ENCODE measurements at places on chromosomes 5 and 9.

DNA sequence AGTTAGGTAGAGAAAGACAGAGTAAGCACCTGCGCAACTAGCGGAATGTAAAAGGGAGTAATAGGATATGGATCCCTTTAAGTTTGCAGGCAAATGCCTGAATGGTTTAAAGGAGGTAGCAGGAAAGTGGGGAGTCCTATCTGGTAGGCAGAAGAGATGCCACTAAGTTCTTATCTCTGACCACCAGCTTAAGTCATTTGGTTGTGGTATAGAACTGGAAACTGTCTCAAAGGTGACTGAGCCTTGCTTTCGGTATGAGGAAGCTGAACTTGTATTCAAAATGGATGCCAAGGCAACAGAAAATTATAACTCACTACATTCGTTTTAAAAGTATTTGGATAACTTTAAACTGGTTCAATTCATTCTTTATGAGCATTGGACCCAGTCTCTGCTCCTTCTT lies 475.6 kb downstream of the DMRTA1 start:
- no peaks in the 10 kb centered on the region for H3K4me1 ChIP-seq
- no peak for DNase-seq
- no peak overlapping the region for H3K27ac ChIP-seq
- H3K27me3 ChIP-seq = no peaks in the 10 kb centered on the region

DNA sequence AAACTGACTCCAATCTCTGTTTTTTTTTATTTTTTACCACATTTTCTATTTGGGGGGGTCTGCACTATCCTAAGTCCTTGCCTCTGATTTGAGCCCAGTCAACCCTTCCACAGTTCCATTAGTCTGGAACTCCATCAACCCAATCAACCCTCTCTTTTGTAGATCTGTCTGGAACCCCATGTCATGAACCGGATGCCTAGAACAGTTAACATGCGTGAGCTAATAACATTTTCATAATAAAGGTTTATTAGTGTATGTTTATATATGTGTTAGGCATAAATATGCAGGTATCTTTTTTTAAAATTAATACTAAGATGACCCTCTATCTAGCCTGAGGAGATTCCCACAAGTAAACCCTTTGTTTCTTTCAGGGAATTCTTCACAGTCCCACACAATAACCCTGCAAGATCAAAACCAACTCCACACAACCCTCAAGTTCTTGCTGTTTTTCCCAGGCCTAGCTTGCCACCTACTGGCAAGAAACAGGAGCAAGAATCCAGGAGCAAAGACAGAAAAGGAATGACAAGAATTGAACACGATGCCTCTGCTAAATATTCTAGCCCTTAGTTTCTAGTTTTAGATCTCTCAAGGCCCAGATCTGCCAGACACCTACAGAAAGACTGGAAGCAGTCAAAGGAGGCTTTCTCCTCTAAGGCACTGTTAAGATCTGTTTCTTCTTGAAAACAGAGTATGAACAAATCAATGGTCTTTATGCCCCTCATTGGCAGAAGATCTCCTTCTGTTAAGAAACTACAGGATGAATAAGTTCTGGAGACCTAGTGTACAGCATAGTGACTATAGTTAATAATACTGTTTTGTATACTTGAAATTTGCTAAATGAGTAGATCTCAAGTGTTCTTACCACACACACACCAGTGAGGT lies 100.4 kb downstream of the TRIM36 start:
- no peak overlapping the region for H3K27ac ChIP-seq
- no peak overlapping the region for H3K4me3 ChIP-seq
- no peaks in the 10 kb centered on the region for H3K36me3 ChIP-seq
- peak; percentile 61 for DNase-seq

- H3K4me3 ChIP-seq = no peak overlapping the region
- H3K27ac ChIP-seq = no peak overlapping the region
- peaks cover 16% of the 10 kb centered on the region for H3K4me1 ChIP-seq
- DNase-seq = no peak
- H3K36me3 ChIP-seq = peaks cover 25% of the 10 kb centered on the region
Measured at GRCh38 chr5:113548396-113548795, 34.9 kb downstream of the YTHDC2 start.

DNA sequence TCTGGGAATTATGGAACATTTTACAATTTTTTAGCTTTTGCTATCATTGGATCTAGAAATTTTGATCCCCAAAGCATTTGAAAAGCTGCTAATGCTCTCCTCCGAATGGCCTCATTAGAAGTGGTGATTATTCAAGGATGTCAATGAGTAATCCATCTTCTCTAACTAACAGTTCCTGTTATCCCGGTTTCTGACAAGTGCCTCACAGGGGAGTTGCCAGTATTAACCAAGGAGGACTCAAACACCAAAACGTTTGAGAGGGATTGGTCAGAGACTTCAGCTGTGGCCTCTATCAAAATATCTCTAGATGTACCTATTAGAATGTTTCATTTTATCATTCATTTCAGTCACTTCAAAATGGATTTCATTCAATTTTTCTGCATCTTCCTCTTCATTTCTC lies 208.3 kb upstream of the ITGA1 start:
- H3K27me3 ChIP-seq = no peaks in the 10 kb centered on the region
- H3K4me3 ChIP-seq = no peak overlapping the region
- DNase-seq = no peak

DNA sequence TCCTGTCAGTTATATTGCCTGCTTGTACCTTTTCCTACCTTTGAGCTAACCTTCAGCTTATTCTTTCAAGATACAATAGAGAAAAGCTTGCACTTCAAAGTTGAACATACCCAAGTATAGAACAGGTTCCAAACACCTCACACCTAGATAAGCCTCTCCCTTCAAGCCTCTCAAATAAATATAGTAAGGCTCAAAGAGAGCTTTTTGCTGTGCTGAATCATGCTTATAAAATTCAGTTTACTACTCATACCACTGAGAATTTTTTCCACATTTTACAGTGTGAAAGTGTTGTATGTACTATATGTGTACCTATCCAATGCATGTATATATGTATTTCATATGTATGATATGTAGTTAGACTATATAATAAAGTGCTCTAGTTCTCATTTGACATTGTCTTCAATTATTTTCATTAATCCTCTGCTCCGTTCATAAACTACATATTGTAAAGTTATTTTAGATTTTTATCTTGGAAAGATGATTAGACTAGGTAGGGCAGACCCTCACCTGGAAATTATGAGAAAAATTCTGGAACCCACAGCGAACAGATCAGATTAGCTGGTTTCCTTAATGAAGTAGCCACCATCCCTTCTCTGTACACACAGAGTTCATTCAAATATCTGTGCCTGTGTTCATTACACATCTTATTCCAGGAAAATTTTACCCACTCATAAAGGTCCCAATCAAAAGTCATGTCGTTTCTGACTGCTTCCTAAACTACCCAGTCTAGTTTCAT lies 149.2 kb upstream of the RGMB start:
- no peak overlapping the region for H3K4me3 ChIP-seq
- H3K27me3 ChIP-seq = no peaks in the 10 kb centered on the region
- peaks cover 6% of the 10 kb centered on the region for H3K4me1 ChIP-seq

GRCh38 chr5:99037668-99038067 lies 108.9 kb upstream of the CHD1 start:
- peaks cover 4% of the 10 kb centered on the region for H3K27me3 ChIP-seq
- no peaks in the 10 kb centered on the region for H3K4me1 ChIP-seq
- no peak for DNase-seq
- no peak overlapping the region for H3K4me3 ChIP-seq
- H3K36me3 ChIP-seq = no peaks in the 10 kb centered on the region

- no peak overlapping the region for H3K4me3 ChIP-seq
- no peaks in the 10 kb centered on the region for H3K36me3 ChIP-seq
- H3K27ac ChIP-seq = no peak overlapping the region
- H3K27me3 ChIP-seq = no peaks in the 10 kb centered on the region
- no peaks in the 10 kb centered on the region for H3K4me1 ChIP-seq
Measured at GRCh38 chr5:122699201-122699600, 75.7 kb upstream of the SNX2 start.

- H3K4me1 ChIP-seq = peaks cover 10% of the 10 kb centered on the region
- no peak for DNase-seq
- no peaks in the 10 kb centered on the region for H3K27me3 ChIP-seq
- H3K27ac ChIP-seq = no peak overlapping the region
- no peak overlapping the region for H3K4me3 ChIP-seq
Measured at GRCh38 chr9:134559013-134559412, 82.6 kb upstream of the COL5A1 start.

GRCh38 chr9:91836515-91836914 lies 113.5 kb downstream of the ROR2 start:
- peaks cover 3% of the 10 kb centered on the region for H3K4me1 ChIP-seq
- H3K27me3 ChIP-seq = no peaks in the 10 kb centered on the region
- DNase-seq = peak; percentile 48

- H3K4me3 ChIP-seq = no peak overlapping the region
- H3K27ac ChIP-seq = no peak overlapping the region
- DNase-seq = no peak
Measured at GRCh38 chr5:65986796-65987195, 60.4 kb downstream of the ERBIN start.

GRCh38 chr9:14520341-14520740 lies 172.9 kb downstream of the ZDHHC21 start:
- H3K4me1 ChIP-seq = no peaks in the 10 kb centered on the region
- H3K27ac ChIP-seq = no peak overlapping the region
- no peak overlapping the region for H3K4me3 ChIP-seq
- no peaks in the 10 kb centered on the region for H3K27me3 ChIP-seq
- no peak for DNase-seq

DNA sequence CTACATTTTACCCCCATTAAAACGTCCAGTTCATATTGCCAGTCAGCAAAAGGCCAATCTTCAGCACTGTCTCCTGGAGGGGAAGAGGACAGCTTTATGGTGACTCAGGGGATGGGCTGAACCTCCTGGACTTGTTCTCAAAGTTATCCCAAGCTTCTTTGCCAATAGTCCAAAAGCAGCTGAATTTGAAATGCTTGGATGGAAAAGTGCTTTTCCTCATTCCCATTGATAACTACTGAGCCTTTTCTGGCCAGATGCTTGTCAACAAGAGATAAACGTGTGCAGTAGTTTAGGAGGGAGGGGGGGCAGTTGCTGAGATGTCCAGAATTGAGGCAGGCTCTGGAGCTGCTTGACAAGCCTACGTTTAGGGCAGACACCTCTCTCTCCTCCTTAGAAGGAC lies 43.5 kb downstream of the MTX3 start:
- H3K4me3 ChIP-seq = no peak overlapping the region
- H3K4me1 ChIP-seq = no peaks in the 10 kb centered on the region
- H3K27me3 ChIP-seq = no peaks in the 10 kb centered on the region
- no peaks in the 10 kb centered on the region for H3K36me3 ChIP-seq
- no peak overlapping the region for H3K27ac ChIP-seq

DNA sequence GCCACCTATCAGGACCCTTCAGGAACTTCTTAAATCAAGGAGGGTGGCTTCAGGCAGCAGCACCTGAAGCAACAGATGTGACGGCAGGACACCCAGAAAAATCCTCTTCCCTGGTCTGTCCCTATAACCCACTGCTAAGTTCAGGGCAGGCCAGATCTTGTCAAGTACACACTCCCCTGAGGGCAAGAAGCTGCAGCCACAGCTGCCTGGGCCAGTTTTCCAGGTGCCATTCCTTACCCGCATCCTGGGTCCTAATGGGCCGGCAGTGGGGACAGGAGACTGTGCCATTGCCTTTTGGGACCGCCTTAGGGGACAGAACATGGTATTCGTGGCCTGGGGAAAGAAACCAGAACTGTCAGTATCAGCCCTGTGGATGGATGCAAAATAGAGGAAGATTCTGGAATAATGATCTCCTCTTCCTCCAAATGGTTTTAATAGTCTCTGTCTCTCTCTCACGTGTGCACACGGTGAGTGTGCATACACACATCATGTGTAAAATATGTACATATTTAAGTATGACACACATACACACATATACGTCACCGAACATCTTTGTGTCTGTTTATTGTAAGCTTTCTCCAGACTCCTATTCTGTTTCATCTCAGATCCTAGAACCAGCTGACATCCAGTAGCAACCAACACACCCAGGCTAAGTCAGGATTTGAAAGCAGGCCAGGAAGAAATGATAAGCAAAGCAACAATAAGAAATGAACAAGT lies 14.0 kb downstream of the ORM2 start:
- no peaks in the 10 kb centered on the region for H3K27me3 ChIP-seq
- H3K4me3 ChIP-seq = no peak overlapping the region
- no peak overlapping the region for H3K27ac ChIP-seq
- DNase-seq = peak; percentile 31
- peaks cover 4% of the 10 kb centered on the region for H3K4me1 ChIP-seq

- no peak for DNase-seq
- no peak overlapping the region for H3K4me3 ChIP-seq
- H3K36me3 ChIP-seq = no peaks in the 10 kb centered on the region
- H3K27me3 ChIP-seq = no peaks in the 10 kb centered on the region
- H3K4me1 ChIP-seq = no peaks in the 10 kb centered on the region
- H3K27ac ChIP-seq = no peak overlapping the region
Measured at GRCh38 chr9:19630760-19631159, 158.1 kb downstream of the SLC24A2 start.

DNA sequence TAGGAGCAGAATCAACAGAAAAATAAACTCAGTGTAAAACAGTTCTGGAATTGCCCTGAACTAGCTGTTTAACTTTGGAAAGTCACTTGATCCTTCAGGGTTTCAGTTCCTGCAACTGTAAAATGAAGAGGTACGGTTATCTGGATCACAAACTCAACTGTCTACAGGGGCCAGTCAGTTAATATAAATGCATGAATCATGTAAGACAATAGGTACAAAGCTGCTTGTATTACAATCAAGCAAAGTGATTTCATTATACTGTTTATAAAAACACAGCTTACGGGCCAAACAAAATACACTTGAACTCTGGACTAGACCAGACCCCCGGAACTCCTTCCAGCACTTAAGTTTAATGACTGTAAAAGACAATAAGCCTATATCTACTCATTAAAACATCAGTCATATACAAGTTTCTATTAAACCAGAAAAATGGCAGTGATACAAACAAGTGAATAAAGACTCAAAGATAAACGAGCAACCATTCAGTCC lies 73.0 kb downstream of the MRPS27 start:
- H3K4me3 ChIP-seq = no peak overlapping the region
- no peaks in the 10 kb centered on the region for H3K36me3 ChIP-seq
- peak; percentile 38 for DNase-seq
- H3K27ac ChIP-seq = peak overlapping the region; percentile 68
- peaks cover 60% of the 10 kb centered on the region for H3K4me1 ChIP-seq

GRCh38 chr9:76417394-76417793 lies 23.2 kb upstream of the RFK start:
- no peaks in the 10 kb centered on the region for H3K27me3 ChIP-seq
- H3K4me1 ChIP-seq = no peaks in the 10 kb centered on the region
- no peak overlapping the region for H3K27ac ChIP-seq

DNA sequence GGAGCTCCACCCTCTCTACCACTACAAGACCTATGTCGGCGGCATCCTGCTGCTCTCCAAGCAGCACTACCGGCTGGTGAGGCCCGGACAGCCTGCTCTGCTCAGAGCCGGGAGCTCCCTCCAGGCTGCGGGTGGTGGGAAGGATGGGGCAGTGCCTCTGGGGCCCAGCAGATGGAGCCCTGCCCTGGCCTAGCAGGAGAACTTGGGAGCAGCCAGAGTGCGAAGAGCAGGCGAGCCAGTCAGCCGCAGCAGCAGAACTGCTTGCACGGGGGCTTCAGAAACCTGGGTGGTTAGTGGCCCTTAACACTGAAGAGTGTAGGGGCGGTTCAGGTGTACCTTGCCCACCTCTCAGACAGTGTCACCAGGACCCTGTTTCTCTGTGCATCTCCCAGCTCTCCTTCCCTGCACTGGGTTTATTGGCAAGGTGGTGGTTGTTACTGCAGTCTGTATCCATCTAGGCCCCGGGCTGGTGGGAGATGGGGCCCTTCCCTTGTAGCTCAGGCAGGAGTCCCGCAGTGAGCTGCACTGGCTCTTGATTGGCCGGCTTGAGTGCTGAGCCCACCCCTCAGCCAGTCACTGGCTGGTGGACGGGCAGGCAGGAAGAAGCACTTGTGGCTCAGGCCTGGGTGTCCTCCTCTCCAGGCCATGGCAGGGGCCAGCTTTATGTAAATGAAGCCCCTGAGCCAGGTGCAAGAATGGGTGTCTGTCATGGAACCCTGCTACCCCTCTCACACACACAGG lies 7.7 kb downstream of the B4GALT7 start:
- H3K36me3 ChIP-seq = no peaks in the 10 kb centered on the region
- DNase-seq = peak; percentile 90
- no peak overlapping the region for H3K4me3 ChIP-seq
- no peaks in the 10 kb centered on the region for H3K27me3 ChIP-seq

Measured in GM23248 (cell line).